ENCODE measurements at places on chromosomes 2 and 18.
A peak's percentile ranks its signal among the peaks of the same experiment; 100 is the strongest.

GRCh38 chr2:152309352-152310214, 25.4 kb upstream of the FMNL2 start:
- no peak for DNase-seq

GRCh38 chr2:162028511-162028910, 45.5 kb downstream of the DPP4 start:
- DNase-seq, result no peak

- no peak for DNase-seq
Observed at GRCh38 chr2:38911191-38911590, 21.5 kb downstream of the ARHGEF33 start.

DNA sequence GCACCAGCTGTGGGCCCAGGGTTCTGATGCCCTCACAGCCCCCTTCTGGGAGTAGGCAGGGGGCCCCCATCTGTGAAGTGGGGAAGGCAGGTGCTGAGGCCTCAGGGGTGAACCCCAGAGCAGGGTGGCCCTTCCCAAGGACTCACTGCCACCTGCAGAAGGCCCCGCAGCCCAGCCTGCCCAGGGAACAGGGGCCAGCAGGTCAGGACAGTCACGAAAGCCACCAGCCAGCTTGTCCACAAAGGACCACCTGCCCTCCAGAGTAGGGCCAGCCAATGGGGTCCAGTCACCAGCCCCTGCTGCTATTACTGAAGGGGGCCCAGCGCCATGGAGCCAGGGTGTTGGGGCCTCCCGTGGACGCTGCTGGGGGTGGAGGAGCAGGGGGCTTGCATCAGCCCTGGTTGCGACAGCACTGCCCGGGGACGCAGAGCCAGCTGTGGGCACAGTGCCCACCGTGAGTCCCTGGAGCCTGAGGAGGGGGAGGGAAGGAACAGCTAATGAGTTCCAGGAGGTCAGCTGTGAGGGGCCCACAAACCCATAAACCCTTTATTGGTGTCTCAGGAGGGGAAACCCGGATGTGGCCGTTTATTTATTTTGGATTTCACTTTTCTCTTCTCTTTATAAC, 11.5 kb upstream of the SNED1 start:
- no peak for DNase-seq

DNA sequence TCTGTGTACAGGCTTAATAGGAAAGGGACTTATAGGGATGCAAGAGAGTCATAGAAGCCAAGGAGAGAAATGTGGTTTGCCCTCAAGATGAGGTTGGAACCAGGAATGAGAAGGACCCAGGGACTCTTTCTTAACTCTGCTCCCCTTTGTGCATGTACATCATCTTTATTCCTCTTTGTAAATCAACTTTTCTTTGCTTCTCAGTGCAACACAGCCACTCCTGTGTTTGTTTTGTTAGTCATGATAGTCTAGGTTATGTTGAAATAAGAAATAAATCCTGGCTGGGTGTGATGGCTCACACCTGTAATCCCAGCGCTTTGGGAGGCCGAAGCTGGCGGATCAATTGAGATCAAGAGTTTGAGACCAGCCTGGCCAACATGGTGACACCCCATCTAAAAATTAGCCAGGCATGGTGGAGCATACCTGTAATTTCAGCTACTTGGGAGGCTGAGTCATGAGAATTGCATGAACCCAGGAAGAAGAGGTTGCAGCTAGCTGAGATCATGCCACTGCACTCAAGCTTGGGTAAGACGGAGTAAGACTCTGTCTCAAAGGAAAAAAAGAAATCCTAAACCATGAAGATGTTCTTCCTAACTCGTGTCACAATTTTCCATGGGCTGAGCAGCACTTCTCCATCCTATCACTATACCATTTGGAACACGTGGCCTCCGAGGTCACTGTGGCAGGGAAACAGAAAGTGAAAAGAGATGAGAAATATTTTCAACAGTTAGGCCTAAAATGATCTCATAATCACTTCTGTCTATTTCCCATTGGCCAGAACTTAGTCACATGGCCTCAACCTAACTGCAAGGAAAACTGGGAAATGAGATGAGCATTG, 73.0 kb upstream of the TMEM17 start:
- DNase-seq, result peak; percentile 73

DNA sequence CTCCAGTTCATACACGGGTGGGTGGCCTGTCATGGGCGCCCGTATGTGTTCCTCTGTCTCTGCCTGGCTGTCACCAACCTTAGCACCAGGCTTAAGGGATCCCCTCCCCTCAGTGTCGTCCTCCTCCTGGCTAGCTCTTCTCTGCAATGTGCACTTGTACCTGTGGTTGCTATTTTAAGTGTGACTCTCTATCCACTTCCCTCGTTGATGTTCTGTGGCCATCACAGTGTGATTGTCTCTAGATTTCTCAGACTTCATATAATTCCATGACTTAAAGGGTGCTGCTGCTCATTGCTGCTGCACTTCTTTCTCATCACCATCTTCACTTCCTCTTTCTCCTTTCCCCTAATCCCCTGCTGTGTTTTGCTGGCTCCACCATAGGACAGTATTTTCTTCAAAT, 143.4 kb downstream of the EML6 start:
- DNase-seq, result no peak

- no peak for DNase-seq
Observed at GRCh38 chr2:2112416-2113105, 218.5 kb downstream of the MYT1L start.

DNA sequence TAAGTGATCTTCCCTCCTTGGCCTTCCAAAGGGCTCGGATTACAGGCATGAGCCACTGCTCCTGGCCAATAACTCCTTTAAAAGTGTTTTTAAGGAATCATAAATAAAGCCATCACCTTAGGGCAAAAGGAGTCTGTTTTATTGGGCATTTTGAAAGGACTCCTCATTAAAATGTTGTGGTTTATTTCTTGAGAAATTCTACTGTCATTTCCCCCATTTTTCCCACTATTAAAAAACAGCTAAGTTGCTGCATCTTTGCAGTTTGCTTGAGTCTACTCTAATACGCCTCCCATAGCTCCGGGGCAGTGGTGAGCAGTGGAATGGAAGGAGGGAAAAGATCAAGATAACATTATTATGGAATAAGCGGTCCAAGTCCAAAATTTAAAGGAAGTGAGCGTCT, 293.2 kb downstream of the PIEZO2 start:
- DNase-seq, result no peak

DNA sequence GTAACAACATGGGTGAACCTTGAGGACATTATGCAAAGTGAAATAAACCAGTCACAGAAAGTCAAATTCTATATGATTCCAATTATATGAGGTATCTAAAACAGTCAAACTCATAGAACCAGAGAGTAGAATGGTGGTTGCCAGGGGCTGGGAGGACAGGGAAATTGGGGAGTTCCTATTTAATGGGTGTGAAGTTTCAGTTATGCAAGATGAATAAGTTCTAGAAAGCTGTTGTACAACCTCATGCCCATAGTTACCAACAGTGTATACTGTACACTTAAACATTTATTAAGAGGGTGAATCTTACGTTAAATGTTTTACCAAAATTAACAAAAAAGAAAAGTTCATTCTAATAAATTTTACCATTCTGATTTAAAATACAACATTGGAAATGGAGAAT, 92.7 kb upstream of the WDSUB1 start:
- no peak for DNase-seq

DNA sequence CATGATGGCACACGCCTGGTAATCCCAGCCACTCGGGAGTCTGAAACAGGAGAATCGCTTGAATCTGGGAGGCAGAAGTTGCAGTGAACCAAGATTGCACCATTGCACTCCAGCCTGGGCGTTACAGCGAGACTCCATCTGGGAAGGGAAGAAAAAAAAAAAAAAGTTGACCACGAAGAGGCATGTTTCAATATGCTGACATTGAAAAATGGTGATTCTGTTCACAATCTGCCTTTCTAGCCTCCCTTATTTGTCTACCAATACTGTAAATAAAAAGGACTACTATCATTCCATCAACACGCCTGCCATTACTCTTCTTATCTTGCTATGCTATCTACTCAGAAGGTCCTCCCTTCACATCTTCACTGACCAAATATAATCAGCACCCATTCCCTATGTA, 18.4 kb downstream of the GFPT1 start:
- no peak for DNase-seq

DNA sequence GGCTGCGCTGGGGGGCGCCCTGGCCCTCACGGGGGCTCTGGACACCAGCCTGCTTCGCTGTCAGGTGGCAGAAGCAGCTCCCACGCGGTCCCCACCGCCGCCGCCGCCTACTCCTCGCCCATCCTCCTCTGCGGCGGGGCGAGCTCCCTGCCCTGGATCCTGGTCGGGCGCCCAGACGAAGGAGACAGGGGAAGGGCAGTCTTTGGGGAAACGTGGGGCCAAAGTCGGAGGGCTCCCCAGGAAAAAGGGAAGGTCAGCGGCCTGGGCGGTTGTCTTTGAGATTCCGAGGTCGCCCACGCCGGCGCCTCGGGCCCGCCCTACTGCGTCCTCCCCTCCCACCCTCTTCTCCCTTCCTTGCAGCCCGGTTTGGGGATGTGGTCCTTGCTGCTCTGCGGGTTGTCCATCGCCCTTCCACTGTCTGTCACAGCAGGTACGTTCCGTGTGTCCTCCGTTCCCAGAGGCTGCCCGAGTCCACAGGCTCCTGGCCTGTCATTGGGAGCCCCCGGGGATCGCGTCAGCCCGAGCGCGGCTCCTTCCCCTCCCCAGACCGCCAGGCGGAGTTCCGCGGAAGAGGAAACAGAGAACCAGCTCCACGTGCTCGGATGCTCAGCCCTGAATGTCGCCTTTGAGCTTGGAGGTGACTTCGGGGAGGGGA, 800 bp downstream of the IL1RL2 start:
- peak; percentile 50 for DNase-seq

GRCh38 chr2:8592736-8593135, 89.1 kb upstream of the ID2 start:
- DNase-seq, result no peak

DNA sequence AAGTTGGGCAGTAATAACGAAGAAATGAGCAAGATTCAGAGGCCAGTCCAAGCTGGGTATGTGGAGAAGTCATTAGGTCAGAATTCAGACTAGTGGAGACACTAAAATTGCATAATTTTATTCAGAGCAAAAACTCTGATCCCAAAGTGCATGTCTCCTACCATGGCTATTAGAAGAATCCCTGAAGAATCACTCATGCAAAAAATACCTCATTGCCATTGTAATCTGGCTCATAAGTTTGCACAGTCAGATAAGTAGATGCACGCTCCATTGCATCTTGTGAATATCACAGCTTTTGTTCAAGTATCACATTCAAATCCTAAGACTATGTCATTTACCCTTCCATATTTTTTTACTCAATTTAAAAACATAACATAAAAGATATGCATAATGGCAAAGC, 692.2 kb upstream of the KLHL29 start:
- DNase-seq, result no peak

DNA sequence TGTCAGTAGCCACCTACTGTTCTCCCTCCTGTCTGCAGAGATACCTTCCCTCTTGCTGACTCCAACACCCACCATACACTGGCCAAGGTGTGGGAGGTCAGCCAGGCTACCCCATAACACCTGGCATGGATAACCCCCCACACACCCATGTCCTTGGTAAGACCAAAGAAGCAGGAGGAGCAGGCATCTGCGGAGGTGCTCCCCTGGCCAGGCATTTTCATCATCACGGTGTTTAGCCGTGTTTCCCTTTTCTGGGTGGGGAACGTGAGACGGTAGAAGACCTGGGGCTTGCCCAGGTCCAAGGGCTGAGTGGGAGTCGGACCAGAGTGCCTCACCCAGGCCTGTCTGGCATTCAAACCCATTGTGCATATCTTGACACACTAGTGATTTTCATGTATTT, 150.3 kb downstream of the SMAD7 start:
- no peak for DNase-seq

GRCh38 chr2:160210599-160211138, 10.6 kb upstream of the ITGB6 start:
- peak; percentile 71 for DNase-seq

DNA sequence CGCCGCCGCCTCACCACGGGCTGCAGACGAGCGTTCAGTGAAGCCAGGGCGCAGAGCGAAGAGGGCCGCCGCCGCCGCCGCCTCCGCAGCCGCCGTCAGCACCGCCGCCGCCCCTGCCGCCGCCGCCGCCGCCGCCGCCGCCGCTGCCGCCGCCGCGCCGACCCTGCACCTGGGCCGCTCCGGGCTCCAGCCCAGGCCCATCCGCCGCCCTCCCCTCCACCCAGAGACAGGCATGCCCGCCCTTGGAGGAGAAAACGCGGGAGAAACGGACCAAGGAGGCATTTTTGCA, 3.0 kb downstream of the POU3F3 start:
- DNase-seq, result no peak

DNA sequence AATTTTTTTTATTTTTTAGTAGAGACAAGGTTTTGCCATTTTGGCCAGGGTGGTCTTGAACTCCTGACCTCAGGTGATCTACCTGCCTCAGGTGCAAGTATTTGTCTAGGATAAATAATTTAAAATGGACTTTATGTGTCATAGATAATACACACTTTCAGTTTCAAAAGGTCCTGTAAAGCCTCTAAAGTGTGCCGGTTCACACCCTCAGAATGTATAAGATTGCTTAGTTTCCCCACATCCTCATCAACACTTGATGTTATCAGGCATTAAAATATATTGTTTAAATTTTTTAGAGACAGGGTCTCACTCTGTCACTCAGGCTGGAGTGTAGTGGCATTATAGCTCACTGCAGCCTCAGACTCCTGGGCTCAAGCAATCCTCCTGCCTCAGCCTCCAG, 170.5 kb downstream of the ANKRD44 start:
- no peak for DNase-seq

DNA sequence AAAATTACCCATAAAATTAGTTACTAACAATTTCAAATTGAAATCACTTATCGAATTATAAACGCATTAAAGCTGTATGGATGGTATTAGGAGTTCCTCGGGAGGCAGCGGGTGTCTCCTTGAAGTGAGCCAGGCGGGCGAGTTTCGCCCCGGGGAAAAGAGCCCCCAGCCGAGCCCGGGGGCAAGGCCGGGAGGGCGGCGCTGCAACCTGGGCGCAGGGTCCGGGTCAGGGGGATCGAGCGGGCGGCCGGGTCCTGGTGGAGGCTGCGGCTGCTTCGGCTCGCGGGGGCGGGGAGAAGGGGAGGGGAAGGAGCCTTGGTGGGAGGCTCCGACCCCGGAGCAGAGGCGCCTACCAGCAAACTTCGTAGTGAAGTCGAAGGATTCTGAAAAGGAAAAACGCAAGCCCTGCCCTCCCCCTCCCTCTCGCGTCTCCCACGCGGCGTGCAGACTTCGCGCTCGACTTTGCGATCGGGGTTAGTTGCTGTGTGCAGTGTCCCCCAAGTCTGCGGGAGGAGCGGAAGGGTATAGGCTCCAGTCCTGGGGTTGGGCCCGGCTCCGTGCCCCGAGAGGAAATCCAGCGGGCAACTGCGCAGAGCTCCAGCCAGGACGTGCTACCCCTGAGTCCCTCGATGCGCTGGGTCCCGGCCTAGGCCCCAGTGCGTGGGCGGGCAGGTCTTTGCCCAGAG, 140.8 kb downstream of the MEIS1 start:
- no peak for DNase-seq

DNA sequence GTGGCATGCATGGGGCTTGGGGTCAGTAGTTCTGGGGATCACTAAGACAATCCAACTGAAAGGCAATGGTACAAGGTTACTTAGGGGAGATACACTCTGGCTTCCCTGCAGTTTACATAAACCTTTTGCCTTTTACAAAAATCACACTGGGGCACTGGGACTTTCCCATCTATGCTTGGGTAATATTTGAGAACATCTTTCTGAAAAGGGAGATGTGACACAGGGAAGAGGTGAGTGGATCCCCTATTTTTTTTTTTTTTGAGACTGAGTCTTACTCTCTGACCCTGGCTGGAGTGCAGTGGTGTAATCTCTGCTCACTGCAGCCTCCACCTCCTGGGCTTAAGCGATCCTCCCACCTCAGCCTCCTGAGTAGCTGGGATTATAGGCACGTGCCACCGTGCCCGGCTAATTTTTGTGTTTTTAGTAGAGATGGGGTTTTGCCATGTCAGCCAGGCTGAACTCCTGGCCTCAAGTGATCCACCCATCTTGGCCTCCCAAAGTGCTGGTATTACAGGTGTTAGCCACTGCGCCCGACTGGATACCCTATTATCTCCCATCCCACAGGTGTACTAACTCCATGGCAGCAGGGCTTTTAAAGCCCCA, 82.8 kb upstream of the DNMT3A start:
- no peak for DNase-seq
